ENCODE measurements at places on chromosomes 11 and 22.

DNA sequence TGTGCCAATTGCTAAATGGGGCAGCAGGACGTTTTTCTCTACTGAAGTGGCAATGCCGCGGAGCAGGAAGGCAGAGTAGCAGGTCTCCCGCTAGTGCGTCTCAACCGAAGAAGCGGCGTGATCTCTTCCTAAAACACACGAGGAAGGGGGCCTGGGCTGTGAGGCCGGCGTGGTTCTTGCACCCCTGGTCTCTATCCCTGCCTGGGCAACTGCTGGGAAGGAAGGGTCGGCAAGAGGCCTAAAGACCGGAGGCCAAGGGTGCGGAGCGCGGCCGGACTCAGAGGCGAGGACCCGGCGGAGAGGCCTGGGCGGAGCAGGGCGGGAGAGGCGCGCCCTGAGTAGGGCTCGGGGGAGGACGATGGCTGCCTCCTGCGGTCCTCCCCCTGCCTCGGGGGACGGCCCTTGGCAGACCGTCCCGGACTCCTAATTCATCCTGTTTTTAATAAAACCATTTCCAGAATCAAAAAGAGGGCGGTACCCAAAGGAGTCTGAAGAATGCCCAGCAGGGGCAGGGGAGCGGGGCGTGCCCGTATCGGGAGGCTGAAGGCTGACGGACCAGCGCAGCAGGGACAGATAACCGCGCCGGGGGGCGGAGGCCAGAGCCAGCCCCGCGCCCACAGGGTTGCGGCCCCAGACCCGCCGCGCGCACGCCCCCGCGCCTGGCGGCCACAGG lies 572 bp upstream of the APLP2 start:
- DNase-seq: peak; percentile 59

GRCh38 chr11:221539-221938 lies 14.0 kb downstream of the RIC8A start:
- DNase-seq: no peak

DNA sequence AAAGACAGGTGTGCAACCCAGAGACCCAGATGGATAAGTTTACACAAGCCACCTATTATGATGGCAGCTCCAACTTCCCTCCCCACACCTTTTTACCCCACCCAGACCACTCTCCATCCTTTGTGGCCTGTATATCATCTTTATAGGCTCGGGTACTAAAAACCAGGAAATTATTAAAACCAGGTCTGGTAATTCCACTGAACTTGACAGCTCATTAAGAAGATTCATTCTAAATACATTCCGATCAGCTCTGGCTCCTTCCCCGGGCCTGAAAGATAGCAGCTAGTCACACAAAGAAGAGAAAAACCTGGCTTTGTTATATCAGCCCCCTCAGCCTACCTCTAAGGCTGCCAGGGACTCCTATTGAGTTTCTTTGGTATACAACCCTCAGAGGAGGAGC lies 67.9 kb upstream of the API5 start:
- DNase-seq: peak; percentile 1

GRCh38 chr22:46047841-46048595 lies 71.1 kb upstream of the WNT7B start:
- DNase-seq: no peak

GRCh38 chr11:66238786-66239413 lies 29.5 kb upstream of the RAB1B start:
- DNase-seq: no peak

- DNase-seq: no peak
These were observed 150.2 kb downstream of the SNX19 start for GRCh38 chr11:130765951-130766649.

Data from NCI-H82 (cell line).